Dermis microvascular lymphatic vessel endothelial cell (primary cell): ENCODE measurements at places on chromosomes 12 and 14. TPM values are rescaled to one million over a fixed set of nuclear protein-coding genes. Genes with fewer than 3 reads are reported as not detected.

- no peak for DNase-seq
Measured at GRCh38 chr12:93832131-93832530, 155.0 kb downstream of the CRADD start.

DNA sequence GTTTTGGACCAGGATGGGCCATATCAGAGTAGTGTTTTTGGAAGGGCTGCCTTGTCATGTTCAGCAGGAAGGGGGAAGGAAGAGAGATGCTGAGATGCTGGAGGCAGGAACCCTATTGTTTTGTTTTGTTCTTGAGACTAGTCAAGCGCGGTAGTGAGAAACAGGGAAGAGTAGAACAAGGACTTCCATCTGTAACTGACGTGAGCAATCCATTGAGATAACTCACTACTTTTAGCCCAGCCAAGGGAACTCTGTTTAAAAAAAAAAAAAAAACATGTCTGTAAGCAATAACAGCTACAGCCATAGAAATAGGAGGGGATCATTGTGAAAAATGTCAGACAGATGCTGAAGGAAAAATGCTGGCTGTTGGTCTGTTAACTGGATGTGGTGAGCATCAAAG, 34.0 kb downstream of the CD9 start:
- DNase-seq = no peak

GRCh38 chr12:57750561-57751431, 1.3 kb downstream of the CDK4 start:
- DNase-seq = no peak

Gene TAS2R9
- total RNA-seq = not detected in 2 replicates

DNA sequence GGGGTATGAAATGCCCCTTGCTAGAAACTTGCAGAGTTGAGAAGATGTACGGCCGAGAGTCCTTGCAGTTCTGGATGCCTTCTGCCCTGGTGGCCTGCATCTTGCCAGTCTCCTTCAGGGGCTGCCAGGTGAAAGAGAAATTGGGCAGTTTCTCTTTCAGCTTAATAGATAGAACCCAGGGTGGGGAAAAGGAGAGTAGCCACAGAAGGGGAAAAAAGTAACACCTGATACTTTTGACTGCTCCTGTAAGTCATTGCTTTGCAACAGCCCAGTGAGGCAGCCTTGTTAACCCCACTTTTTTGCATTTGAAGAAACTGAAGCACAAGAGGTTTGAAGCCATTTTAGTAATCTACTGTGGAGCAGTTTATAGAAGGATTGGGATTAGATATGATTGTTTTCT, 27.6 kb downstream of the TDP1 start:
- DNase-seq = no peak

Gene KLHL33
- total RNA-seq = under 0.01 and 0.13 TPM in 2 replicates

DNA sequence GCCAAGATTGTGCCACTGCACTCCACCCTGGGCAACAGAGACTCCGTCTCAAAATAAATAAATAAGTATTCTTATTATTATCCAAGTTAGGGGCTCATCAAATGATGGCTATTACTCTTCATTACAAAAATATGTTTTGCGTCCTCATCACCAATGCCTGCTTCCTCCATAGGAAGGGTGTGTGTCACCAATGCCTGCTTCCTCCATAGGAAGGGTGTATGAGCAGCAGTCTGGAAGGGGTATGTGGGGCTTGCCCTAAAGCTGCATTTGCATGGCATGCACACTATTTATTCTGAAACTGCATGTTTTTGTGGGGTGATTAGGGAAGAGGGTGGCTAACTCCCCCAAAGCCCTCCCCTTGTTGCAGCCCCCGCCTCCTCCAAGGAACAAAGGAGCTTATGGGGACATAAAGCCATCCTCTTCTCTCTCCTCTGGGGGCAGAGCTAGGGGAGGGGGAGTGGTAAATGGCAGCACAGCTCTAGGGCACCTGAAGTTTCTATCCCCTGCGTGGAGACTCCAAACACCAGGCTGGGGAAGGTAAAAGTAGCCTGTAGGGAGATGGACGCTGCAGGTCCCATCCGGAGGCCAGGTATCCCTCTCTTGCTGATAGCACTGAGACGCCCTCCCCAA, 1.3 kb downstream of the CAMKK2 start:
- peak; percentile 28 for DNase-seq

Gene WNK1
- 97.7 and 185 TPM in 2 replicates for total RNA-seq

DNA sequence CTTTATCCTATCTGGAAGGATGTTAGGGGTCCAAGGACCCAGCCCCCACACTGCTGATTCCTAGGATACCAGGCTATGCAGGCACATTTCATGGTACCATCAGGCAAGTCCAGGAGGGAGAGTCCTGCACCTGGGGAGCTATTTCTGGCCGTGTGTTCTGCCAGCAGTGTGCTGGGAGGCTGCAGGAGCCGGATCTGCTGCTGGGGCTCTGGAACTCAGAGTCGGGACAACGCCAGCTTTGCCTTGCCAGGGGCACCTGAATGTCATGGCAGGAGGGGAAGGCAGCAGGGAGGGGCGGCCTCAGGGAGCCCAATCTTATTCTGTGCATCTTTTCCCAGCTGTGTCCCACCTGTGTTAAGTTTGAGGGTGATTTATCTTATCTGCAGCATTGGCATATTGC, 17.8 kb downstream of the SRRM4 start:
- DNase-seq = no peak

DNA sequence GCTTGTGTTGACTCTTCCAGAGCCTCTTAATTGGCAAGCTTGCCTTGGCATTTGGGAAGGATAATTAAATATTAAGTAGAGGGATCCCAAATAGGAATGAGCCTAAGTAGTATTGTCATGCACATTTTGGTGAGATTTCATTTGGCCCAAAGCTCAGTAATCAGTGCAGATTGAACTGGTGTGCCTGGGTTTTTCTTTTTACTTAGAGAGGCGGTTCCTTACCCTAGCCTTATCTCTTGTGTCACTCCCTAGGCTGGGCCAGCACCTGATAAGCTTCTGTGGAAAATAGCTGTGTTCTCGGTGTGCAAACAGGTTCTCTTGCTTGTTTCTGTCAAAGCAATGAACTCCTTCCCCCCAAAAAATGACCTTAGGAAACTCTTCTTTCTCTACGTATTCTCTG, 9.3 kb upstream of the B4GALNT3 start:
- no peak for DNase-seq

DNA sequence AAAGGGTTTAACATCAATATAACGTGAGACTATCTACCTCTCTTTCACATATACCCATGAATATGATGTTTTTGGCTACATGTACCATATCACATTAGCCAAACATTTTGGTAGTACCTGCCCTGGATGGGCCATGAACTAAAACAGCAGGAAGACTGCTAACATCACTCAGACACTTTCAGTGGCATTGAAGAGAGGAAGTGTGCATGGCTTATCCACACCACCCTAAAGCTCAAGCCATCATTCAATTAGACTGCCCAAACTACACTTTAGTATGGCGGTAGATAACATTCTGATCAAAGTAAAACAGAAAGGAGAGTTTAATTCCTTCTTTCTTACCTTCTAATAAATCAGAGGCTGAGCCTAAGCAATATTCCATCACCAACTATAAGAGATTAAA, 103.0 kb downstream of the PEBP1 start:
- DNase-seq = no peak

DNA sequence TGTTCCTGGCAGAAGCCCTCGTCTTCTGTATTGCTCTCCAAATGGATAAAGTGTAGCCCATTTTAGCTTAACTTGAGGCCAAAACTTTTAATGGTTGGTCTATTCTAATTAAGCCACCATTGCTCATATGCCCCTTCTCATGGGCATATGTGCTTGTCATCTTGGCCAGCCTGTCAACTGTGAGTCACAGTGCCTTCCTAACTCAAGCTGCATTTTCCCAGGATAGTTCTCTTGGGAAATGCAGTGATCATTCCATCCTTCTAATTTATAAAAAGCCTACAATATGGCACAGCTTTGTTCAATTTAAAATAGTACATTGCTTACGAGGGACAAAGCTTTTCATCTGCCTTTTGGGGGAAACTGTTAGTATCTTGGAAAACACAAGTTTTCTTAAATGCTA, 6.6 kb downstream of the PTHLH start:
- no peak for DNase-seq

DNA sequence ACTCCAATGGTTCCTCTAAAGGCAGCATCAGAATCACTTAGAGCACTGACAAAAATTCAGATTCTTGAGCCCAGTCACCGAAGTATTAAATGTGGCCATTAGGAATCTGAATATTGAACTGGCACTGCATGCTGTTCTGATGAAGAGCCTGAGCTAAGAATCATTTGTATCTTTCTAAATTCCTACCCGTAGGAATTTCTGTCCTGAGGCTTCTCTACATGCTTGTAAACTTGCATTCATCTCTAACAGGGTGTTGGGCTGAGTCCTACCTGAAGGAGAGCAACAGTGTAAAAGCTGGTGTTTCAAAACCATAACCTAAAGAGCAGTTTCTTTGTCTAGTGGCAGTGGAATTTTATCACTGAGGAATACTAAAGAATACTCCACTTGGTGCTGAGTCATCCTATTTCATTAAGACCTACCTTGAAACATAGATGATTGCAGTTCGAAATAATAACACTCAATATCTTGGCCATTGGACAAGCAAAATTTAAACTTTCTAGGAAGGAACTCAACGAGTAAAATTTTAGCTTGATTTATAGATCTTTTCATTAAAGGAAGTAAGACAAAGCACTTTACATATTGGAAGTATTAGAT, 35.5 kb upstream of the C12orf75 start:
- DNase-seq = no peak

DNA sequence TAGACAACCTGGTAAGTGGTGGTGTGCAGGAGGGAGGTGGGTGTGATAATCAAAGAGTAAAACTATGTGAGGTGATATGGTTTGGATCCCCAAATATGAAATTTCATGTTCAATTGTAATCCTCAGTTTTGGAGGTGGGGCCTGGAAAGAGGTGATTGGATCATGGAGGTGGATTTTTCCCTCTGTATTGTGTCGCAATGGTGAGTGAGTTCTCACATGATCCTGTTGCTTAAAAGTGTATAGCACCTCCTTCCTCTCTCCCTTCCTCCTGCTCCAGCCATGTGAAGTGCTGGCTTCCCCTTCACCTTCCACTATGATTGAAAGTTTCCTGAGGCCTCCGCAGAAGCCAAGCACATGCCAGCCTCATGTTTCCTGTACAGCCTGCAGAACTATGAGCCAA, 270.2 kb upstream of the FOXG1 start:
- DNase-seq = no peak

Gene SLC25A47
- under 0.01 TPM in 1 of 2 replicates, not detected in the other for total RNA-seq

DNA sequence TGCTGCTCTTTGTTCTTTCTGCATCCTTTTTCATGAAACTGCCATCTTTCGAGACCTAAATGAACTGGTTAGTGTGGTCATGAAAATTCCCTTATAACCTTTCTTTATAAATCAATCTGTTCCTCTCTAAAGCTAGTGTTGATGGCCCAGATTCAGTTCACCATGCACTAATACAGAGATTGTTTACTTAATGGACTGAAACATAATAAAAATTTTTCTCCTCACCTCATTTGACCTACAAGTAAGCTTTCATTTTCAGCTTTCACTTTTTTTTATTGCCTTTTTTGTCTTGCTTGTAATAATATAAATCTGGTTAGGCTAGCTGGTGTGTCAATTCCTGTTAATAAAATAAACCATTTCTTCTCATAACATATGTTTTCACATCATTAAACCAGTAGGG, 183.8 kb downstream of the CCDC59 start:
- no peak for DNase-seq

GRCh38 chr12:131098178-131098981, 144.7 kb downstream of the ADGRD1 start:
- no peak for DNase-seq

Gene TNFRSF1A
- 41.7 and 71.4 TPM in 2 replicates for total RNA-seq

GRCh38 chr12:113152835-113153814, 3.6 kb downstream of the CFAP73 start:
- DNase-seq = peak; percentile 76

DNA sequence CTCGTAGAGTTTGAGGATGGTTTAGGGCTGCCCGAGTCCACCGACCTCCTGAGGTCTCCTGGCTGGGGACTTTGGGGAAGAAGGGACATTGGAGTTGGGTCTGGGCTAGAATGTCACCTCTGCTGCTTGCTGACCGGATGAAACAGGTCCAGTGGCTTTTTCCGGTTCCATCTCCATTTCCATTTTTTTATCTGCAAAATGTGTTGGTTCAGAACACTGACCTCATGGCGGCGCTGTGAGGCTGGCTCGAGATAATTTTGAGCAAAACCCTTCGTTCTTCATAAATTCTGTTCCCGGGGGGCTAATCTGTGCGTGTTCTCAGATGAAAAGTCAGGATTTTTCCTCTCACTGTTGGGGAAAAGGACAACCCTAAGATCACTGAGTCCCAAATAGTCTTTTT, 11.7 kb upstream of the MYL2 start:
- DNase-seq = no peak

Gene C1R
- 0.77 and 1.1 TPM in 2 replicates for total RNA-seq

Gene LUM
- not detected in 2 replicates for total RNA-seq

GRCh38 chr12:104959335-104959841, 1.3 kb upstream of the SLC41A2 start:
- peak; percentile 9 for DNase-seq

GRCh38 chr14:95507701-95508103, 8.7 kb downstream of the SYNE3 start:
- DNase-seq = peak; percentile 87

Gene ADIPOR2
- total RNA-seq = 35.5 and 36.2 TPM in 2 replicates

Gene SERPINA5
- 0.26 and 0.38 TPM in 2 replicates for total RNA-seq

- DNase-seq = no peak
Measured at GRCh38 chr12:32305163-32305562, 94.2 kb upstream of the FGD4 start.
